ENCODE measurements at places on chromosomes 4 and X. TPM values are rescaled to one million over a fixed set of nuclear protein-coding genes. Genes with fewer than 3 reads are reported as not detected.

DNA sequence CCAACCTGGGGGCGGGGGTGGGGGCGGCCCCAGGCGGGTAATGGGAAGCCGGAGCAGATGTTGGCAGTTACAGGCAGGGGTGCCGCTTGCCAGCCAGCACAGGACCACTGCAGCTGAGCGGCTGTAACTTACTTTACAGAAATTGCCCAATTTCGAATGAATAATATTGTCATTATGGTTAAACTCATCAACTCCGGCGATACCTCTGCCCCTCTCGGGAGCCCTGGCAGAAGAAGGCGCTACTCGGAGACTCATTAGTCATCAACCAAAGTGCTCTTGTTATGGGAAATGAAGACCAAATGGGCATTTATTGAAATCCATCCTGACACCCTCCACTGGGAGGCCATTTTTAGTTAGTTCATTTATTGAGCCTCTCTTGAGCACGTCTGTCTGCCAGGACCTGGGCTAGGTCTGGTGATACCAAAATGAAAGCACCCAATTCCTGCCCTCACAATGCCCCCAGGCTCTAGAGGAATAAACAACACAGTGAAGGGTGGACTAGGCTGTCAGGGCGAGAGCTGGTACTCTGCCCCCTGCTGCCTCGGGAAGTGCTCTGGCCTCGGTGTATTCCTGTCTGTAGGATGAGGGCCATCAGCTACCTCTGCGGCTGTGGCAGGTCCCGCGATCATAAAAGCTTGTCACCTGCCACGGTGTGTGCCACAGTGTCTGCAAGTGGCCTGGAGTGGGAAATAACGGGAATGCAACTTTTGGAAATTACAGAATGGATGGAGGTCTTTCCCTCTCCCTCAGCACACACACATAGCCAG is 159.1 kb upstream of the PSAPL1 start:
- no peak for DNase-seq

DNA sequence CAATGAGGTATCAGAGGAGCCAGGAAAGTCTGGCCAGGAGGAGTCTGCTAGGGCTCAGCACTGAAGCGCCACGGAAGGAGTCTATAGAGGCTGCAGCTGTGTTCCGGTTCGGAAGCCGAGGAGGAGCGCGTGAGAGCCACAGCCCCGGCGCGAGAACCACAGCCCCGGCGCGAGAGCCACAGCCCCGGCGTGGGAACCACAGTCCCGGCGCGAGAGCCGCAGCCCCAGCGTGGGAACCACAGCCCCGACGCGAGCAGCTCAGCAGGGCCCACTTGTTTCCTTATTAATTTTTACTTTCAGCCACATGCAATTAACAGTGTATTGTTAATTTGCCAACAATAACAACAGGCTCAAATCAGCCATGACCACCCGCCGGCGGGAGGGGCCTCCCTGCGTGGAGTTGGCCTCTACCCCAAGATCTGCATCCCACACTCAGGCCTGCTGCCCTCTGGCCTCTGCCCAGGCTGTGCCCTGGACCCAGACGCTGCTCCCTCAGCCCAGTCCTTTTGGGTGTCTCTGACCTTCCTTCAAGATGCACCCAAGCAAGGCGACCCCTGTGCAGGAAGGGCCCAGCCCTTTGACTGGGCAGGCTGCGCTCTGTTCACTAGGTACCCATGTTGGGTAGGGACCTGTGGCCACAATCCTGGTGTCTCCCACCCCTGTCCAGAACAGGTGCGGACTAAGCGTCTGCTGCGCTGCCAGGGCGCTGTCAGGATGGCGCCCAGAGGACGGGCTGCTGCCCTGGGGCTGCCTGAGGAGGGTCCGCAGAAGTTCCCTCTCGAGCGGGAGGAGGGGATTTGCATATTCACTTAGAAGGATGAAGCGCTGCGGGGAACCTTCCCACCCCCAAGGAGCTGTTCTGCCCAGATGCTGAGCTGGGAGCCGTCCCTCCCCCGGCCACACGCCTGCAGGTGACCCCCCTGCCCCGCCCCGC is 113.8 kb downstream of the ADRA2C start:
- no peak for DNase-seq

- DNase-seq = no peak
Measured at GRCh38 chrX:12467321-12467720, 323.9 kb upstream of the PRPS2 start.

- DNase-seq = no peak
Measured at GRCh38 chrX:44871114-44871645, 1.8 kb upstream of the KDM6A start.

GRCh38 chr4:171582961-171583581 is 230.1 kb upstream of the GALNTL6 start:
- no peak for DNase-seq

GRCh38 chr4:81106150-81106549 is 75.6 kb downstream of the BMP3 start:
- DNase-seq = no peak

- no peak for DNase-seq
Measured at GRCh38 chrX:152600853-152601633, 36.7 kb upstream of the GABRQ start.

- no peak for DNase-seq
Measured at GRCh38 chr4:56640621-56641493, 40.2 kb downstream of the HOPX start.

DNA sequence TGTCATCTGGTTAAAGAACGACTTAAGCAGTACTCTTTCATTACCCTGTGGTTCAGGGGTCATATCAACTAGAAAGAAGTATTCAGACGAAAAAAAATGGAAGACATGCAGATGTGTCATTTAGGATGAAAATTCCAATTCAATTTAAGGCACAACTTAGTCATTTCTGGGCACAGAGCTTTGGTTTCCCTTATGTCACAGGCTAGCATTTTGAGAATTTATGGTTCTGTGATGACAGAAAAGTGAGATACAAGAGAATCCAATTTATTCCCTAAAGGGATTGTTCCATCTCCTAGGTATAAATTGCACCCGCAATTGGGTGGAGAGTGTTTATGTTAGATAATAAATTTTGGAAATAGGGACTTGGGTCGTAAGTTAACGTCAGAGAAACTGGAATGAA is 306.6 kb downstream of the STK32B start:
- no peak for DNase-seq

DNA sequence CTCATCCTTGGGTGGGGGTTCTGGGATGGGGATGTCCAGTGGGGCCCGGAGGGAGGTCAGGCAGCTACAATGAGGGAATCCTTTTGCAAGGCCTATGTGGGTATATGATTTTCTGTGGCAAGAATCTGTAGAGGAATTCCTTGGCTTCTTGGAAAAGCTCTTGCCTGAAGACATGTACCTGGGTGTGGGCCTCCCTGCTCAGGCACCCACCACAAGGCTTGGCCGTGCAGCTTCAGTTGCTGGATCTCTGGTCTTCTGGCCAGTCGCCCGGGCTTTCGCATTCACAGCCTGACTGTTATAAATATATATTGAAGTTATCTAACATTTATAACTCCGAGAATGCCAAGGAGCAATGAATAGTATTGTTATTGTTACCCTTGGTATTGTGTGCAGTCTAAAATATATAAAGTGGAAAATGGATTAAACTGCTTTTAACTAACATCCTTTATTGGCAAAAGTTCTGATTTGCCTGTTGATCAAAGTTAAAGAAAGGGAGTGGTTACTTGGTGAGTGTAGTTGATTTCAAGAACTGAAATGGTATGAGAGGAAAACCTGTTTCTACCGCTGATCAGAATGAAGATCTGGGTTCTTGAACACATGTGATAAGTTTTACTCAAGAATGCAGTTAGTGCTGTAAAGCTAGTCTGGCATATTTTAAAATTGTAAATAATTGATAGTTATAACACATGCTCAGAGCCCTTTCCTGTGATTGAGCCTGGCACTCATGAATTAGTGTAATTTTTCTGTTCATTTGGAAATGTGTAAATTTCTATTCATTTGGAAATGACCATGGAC is 36.0 kb downstream of the PTTG2 start:
- DNase-seq = no peak

DNA sequence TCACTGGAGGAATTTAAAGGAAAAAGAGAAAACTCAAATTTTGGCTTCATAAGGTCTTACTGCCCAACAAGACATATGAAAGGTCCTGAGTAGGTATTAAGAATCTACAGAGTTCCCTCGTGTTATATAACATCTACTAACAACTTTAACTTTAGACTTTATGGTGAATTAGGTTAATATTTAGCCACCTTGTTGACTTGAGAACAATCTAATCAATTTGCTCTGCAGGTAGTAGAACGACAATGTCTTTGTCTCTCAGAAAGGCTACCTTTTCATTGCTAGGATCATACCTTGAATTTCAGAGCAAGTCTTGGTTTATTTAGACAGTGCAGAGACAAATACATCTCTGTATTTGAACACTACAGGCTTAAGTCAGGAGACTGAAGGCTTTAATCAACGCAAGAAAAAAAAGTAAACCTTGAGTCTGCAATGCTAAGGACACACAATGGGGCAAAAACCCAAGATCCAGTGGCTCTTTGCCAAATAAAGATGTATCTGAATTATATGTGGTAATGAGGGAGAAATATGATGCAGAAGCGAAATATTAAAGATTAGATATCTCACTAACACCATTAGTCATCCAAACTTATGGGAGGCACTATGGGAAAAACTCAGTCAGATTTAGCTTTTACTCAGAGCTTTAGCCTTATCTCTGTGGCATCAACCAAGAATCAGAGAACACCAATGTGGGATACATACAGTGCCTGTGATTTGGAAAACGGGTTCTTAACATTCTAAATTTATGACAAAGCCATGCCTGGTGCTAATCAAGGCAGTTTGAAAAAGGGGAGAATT is 93.6 kb upstream of the FTHL17 start:
- DNase-seq = no peak

DNA sequence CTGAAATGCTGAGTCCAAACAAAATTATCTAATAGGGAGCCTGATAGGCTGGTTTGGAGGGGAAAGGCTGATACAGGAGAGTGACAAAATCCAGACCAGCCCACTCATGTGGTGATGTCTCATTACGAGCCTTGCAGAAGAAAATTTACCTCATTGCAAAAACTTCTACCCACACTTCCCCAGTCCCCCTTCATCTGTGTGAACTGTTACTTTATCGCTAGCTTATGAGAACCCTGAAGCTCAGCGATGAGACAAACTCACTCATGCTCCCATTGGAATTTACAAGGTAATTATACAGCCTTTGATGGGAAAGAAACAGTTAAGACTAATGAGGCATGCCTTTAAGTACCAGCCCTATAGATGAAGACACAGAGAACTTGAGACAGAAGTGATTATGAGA is 76.1 kb downstream of the ARHGAP6 start:
- DNase-seq = no peak

- DNase-seq = no peak
Measured at GRCh38 chrX:132861076-132861475, 97.4 kb downstream of the HS6ST2 start.

BMP3 gene
- polyA plus RNA-seq = 1.5 TPM

GSPT2 gene
- polyA plus RNA-seq = 9.4 TPM

FAM184B gene
- polyA plus RNA-seq = 1.3 TPM

CCNB3 gene
- polyA plus RNA-seq = 1.5 TPM

TMEM255A gene
- polyA plus RNA-seq = 7.8 TPM

GPR173 gene
- polyA plus RNA-seq = 14.4 TPM

GC gene
- 1.4 TPM for polyA plus RNA-seq

DUSP9 gene
- polyA plus RNA-seq = 0.26 TPM

CT45A8 gene
- polyA plus RNA-seq = 0.53 TPM

ANK2 gene
- 356 TPM for polyA plus RNA-seq

Measured in muscle of back (tissue), 13 donors.